SHP77 (cell line): ENCODE measurements at places on chromosomes 1 and 21.

- DNase-seq = no peak
These were observed 10.3 kb upstream of the FAM89A start for GRCh38 chr1:231050395-231050794.

- no peak for DNase-seq
These were observed 276.9 kb upstream of the ADGRL4 start for GRCh38 chr1:79283451-79283850.

DNA sequence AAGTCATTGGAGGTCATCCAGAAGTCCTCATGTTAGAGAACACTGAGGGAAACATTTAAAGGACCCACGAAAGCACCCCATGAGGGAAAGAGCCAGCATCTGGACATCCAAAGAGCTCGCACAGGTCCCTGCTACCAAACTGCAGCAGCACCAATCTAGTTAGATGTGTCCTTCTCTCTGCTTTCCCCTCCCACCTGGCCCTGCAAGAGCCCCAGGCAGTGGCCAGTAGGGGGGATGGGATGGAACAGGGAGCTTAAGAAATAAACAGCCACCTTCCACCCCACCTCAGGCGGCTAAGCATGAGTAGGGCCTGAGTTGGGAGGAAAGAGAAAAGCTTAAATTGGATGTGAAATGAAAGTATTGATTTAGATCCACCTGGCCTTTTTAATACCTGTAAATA is 175.9 kb upstream of the KCND3 start:
- DNase-seq = no peak

DNA sequence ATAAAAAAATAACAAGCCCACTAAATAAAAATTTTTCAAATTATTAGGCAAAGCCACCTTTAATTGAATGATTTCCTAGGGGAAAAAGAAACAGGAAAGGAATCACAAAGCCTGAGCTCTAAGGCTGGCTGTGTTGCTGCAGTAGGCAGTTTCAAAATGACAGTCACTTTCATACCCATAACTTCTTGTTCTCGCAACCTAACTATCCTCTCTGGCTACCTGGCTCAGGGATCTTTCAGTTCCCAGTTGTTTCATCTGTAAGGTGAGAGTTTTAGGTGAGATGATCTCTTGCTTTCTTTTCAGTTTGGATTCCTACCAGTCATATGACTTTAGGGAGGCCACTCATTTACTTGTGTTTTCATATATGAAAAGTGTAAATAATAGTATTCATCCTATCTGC is 226.1 kb downstream of the ASTN1 start:
- DNase-seq = no peak

DNA sequence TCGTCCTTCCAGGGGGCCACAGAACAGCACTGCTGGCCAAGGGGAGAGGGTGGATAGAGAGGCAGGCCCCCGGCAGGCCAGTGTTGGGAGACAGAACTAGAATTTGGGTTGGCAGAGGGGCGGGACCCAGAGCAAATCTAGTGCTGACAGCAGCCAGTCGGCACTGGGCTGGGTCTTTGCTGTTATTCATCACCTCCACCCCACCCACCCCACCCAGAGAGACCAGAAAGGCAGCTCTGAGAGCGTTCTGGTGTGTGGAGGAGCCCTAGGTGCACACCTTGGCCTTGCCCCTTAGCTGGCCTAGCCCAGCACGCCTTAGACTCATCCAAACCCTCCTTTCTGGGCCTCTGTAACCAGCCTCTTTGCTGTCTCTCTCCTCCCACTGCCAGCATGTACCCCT is 6.4 kb upstream of the PKP1 start:
- DNase-seq = no peak

DNA sequence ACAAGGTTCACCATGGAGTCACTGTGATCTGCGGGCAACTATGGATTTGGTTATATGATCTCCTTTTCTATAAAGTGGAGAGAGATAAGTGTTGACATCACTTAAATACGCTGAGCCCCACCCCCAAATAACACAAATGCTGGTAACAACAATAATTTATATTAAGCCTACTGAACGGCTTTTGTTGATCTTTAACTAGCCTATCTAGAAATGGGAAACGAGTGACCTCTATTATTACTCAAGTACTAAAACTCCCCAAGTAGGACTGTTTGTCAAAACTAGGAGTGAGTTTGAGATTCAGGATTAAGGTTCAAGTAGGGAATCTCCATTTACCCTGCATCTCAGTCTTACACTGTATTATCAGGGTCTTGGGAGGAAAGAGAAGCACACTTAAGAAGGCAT is 52.2 kb downstream of the MAP3K7CL start:
- no peak for DNase-seq

- DNase-seq = no peak
These were observed 11.9 kb downstream of the KCNJ10 start for GRCh38 chr1:160058087-160058486.

GRCh38 chr21:45135868-45136267 is 61.5 kb downstream of the ADARB1 start:
- DNase-seq = no peak

GRCh38 chr1:180229483-180230415 is at the start of gene LHX4:
LHX4 (plus strand) TSS chr1:180230264; CDS start chr1:180230530, 266 bp downstream.
- DNase-seq = peak; percentile 67

GRCh38 chr1:224759681-224760091 is 143.6 kb downstream of the CNIH3 start:
- DNase-seq = no peak

DNA sequence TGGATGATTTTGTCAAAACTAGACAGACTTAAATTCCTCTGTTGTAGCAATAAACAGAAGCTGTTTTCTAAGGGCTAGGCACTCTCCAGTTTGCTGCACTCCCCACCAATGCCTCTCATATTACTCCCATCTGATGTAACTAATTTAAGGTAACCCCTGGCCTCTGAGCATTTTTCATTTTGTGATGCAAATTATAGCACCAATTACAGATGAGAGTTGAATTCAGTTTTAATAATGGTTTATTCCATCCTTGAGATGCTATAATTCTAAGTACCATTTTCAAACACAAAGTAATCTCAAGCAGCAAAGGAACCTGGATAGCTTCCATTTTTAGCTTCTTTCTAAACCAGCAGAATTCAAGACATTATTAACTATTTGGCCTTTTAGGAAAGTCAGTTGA is 280.4 kb upstream of the DAB1 start:
- DNase-seq = no peak

GRCh38 chr21:29114765-29115500 is 15.5 kb upstream of the MAP3K7CL start:
- DNase-seq = no peak

- DNase-seq = no peak
These were observed 84.2 kb downstream of the SPSB1 start for GRCh38 chr1:9376886-9377333.

DNA sequence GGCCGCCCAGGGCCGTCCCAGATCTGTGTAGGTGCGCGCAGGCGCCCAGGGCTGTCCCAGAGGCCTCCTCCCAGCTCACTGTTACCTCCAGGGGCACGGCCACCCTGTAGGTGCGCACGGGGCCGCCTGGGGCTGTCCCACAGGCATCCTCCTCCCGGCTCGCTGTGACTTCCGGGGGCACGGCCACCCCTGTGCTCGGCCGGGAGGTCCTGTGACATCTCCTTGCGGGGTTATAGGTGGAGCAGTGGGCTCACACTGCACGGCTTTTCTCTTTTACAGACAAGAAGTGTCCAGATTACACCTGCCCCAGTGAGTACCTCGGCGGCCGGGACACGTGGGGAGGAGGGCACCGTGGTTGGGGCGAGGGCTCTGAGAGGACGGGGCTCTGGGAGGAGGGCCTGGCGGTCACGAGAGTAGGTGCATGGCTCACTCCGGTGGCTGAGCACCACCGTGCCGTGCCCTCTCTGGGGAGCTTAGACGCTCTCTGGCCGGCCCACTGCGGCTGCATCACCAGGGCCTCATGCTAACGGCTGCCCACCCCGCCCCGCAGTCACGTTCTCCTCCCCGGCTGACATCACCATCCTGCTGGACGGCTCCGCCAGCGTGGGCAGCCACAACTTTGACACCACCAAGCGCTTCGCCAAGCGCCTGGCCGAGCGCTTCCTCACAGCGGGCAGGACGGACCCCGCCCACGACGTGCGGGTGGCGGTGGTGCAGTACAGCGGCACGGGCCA is 21.4 kb downstream of the COL6A1 start:
- DNase-seq = no peak
